ENCODE measurements at places on chromosomes 3 and 15. TPM values are rescaled to one million over a fixed set of nuclear protein-coding genes. Genes with fewer than 3 reads are reported as not detected.

DNA sequence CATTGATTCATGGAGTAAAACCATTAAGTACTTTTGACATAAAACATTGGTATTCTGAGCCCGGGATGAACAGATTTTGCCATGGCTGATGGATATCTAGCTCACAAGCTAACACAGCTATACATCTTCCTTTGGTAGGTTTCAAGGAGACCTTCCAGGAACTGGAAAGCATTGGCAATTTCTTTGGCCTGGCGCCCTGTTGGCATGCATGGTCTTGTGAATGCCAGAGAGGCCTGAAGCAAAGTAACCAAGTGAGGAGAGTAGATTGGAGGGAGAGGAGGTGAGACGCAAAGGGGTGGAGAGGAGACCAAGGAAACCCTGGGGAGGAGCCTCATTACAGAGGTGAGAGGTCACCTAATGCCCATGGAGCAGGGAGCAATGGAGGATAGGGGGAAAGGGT is 67.2 kb downstream of the SQOR start:
- DNase-seq = no peak

GRCh38 chr15:51315726-51316125 is 22.7 kb downstream of the CYP19A1 start:
- DNase-seq = no peak

DNA sequence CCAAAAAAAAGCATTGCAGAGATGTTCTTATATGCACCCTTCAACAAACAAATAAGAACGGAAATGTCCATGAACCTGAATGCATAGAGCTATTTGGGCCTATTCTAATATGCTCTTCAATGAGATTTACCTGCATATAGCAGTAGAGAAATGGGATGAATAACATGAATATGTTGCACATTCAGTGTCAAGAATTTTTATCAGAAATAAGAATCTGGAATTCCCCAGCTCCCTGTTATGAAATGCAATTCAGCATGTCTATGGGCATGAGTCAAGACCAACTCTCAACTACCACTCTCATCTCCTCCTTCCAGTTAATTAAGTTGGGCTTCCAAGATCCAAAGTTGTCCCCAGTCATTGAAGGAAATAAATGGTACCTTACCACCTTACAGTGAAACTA is 133.7 kb upstream of the ALCAM start:
- no peak for DNase-seq

GRCh38 chr3:170773682-170774425 is 96.1 kb downstream of the RPL22L1 start:
- DNase-seq = no peak

- DNase-seq = no peak
Observed at GRCh38 chr3:129470861-129471260, 30.8 kb downstream of the IFT122 start.

- DNase-seq = no peak
Observed at GRCh38 chr3:8450618-8451017, 51.0 kb upstream of the LMCD1 start.

GRCh38 chr3:40162616-40163015 is 146.9 kb upstream of the EIF1B start:
- no peak for DNase-seq

- no peak for DNase-seq
Observed at GRCh38 chr3:14834807-14835466, 16.2 kb downstream of the FGD5 start.

Gene MUC4
- not detected for polyA plus RNA-seq

Gene GABRA5
- polyA plus RNA-seq = 0.01 TPM

Gene GNAT1
- not detected for polyA plus RNA-seq
